Activated T-helper 17 cell treated with anti-CD3 and anti-CD28 coated beads, Interleukin-2, amount 50 U/mL, for 72 hours (primary cell): ENCODE measurements at places on chromosomes 2 and 18. TPM values are rescaled to one million over a fixed set of nuclear protein-coding genes. Genes with fewer than 3 reads are reported as not detected.

The B3GNT7 gene
- 0.19 TPM for total RNA-seq

The CABYR gene
- 4.7 TPM for total RNA-seq

The SYT4 gene
- not detected for total RNA-seq

The FBXO41 gene
- total RNA-seq: 36.3 TPM

The C2orf81 gene
- 2.3 TPM for total RNA-seq

GRCh38 chr2:130871843-130872740 is 35.4 kb downstream of the ARHGEF4 start:
- no peak for ATAC-seq

DNA sequence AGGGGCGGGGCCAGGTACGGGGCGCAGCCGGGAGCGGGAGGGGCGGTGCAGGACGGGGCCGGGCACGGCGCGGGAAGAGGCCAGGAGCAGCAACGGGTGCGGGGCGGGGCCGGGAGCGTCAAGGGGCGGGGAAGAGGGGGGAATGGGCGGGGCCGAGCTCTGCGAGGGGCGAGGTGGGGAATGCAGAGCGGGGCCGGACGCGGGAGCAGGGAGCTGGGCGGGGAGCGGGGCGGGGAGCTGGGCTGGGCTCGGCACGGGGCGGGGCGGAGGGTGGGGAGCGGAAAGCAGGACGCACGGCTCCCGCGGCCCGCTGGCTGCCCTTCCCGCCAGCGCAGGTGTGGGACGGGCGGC is at the start of gene IMPA2:
TSS of gene IMPA2 (plus strand) at position 316 of the 351 bp plus-strand sequence. CDS start 163 bp downstream, outside the sequence.
- no peak for ATAC-seq

GRCh38 chr2:27857417-27858172 is 32.6 kb downstream of the RBKS start:
- peak; percentile 78 for ATAC-seq

- ATAC-seq: no peak
These were observed 121.8 kb upstream of the ZBTB14 start for GRCh38 chr18:5417342-5417741.

GRCh38 chr2:95005726-95006125 is 19.8 kb upstream of the MAL start:
- no peak for ATAC-seq

DNA sequence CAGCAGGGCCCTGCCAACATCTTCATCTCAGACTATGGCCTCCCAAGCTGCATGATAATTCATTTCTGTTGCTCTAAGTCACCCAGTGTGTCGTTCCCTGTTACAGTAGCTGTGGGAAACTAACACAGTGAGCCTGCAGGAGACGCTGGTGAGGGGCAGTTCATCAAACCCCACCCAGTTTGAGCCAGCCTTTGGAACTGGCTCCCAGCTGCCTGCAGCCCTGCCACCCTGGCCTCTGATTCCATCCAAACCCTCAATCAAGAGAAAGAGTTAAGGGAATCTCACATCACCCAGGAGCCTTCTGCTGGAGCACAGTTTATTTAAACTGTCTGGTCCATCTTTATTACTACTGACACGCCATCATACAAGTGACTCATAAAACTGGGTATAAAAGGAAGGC is 64.9 kb upstream of the ZCCHC2 start:
- no peak for ATAC-seq

DNA sequence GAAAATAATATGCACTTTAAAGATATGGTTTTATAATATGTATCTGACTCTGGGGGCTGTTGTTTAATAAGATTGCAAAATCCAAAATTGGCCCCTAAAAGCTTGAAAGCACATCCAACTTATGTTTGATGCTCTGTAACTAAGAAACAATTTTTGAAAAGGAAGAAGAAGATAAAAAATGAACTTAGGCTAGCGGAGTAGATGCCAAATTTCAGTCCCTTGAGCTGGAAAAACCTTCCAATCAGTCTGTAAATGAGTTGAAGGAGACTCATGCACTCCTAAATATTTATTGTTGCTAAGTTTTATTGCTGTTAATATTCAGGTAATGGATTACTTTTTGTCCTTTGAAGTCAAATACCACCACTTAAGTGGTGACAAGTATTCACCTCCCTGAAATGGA is 465.0 kb downstream of the ZEB2 start:
- ATAC-seq: no peak
